GM03348 (cell line): ENCODE measurements at places on chromosomes 13 and 19.

GRCh38 chr13:24906268-24906667 lies 142.3 kb downstream of the RNF17 start:
- no peak for DNase-seq

- no peak for DNase-seq
These were observed 141.6 kb downstream of the RXFP2 start for GRCh38 chr13:31880851-31881494.

DNA sequence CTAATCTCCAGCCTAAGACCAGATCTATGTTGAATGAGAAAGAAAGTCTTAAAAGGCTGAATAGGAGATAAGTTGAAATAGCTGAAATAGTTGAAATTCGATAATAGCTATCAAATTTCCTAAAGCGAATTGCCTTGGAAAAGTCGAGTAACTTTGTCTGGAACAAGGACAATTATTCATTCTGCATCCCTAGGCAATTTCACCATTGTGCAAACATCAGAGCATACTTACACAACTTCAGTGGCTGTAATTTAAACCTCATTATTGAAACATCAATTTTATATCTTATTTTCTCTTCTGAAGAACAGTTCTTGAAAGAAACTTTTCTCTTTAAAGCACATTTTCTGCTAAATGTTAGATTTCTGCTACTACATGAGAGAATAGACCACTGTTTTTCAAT lies 13.6 kb downstream of the TNFSF13B start:
- peak; percentile 8 for DNase-seq

- DNase-seq, result no peak
These were observed 161.1 kb downstream of the KCTD15 start for GRCh38 chr19:33957804-33958203.

DNA sequence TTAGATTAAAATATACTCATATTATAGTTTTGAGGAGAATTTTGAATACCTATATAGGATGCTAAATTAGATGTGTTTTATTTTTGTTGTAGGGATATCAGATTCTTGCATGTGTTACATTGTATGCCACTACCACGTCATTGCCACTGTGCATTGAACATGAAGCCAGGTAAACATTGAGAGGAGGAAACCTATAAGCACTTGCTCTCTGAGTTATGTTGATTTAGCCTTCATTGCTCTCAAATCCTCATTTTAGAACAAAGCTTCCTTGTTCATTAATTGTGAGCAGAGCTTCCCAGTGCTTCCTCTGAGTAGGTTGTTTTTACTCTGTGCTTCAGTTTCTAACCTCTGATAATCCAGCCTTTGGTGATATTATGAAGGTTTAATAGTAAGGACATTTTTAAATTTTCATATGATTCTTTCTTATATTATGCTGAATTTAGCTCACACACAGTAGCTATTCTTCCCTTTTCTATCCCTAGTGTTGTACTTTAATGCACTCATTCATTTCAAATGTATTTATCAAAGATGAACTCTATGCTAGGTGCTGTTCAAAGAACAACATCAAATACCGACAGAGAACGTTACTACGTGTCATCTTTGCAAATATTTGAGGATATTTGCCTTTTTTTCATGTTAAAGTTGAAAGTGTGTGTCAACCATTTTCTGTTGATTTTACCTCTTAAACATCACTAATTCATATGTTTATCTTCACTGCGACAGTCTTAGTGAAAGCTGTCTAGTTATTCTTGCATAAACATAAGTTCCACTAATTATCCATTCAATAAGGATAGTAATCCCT lies 1448.0 kb upstream of the MIR17HG start:
- DNase-seq, result no peak

GRCh38 chr19:10543420-10544241 lies at the start of gene ATG4D:
Gene ATG4D, plus strand, starts transcription at chr19:10543904. Its CDS starts 187 bp downstream, at chr19:10544091.
- DNase-seq, result peak; percentile 98

DNA sequence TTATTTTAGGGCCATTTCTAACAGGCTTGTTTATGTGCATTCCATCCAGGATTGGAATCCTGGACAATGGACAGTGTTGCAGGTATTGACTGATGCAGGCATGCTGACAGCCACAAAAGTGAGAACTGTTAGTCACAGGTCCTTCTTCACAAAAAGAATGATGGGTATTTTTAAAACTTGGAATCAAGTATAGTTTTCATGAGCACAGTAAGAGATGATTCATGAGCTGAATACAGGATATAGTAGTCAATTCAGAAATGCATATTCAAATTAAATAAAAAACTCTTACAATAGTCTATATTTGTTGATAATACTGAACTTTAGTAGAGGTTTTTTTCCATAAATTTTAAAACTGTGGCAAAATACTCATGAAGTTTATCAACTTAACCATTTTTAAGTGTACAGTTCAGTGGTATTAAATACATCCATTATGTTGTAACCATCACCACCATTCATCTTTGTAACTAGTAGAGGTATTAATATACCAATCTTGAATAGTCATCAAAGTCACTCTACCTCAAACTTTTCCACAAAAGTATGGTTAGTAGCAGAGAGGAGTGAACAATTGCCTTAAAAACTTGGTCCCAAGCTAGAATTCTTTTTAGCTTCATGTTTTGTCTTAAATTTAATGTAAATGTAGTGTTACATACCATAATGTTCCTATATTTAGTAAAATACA lies 79.5 kb downstream of the KCNRG start:
- no peak for DNase-seq

DNA sequence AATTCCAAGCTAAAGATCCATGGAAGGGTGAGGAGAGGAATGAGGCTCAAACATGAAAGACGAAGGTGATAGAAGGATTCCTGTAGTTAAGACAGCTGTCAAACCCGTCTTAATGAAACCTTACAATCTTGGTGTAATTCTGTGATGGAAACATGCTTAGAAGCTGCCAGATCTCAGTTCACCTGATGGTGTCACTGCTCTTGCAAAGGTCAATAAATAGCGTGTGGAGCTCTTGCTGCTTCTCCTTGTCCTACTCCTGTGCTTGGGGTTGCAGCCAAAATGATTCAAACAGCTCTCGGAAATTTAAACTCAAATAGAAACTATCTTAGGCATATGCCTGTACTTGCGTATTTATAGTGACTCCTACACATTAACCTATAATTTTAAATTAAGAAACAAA lies 1705.0 kb downstream of the OLFM4 start:
- DNase-seq, result no peak

DNA sequence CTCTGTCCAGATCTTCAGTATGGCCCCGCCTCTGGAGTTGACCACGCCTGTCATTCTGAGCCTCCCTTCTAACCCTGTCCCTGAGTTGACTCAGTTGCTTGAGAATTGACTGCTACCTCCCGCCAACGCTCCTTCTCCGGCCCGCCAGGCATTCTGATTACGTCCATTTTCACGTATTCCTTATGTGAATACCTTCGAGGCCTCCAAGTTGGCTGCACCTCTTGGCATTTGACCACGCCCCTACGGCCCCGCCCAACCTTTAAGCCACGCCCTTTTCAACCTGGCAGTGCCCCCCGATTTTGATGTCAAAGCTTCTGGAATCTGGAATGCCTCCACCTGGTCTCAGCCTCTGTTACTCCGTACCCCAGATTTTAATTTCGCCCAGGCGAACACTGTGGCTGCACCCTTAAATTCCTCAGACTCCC lies 1.7 kb upstream of the EML2 start:
- no peak for DNase-seq
